Activated T-helper 1 cell treated with anti-CD3 and anti-CD28 coated beads, Interleukin-2, amount 50 U/mL, for 16 hours (primary cell): ENCODE measurements at places on chromosomes 16 and 17.

GRCh38 chr16:79361132-79361751, 239.3 kb downstream of the MAF start:
- no peak for DNase-seq

- DNase-seq: peak; percentile 23
Measured at GRCh38 chr16:67447508-67448076, 16.7 kb downstream of the HSD11B2 start.

DNA sequence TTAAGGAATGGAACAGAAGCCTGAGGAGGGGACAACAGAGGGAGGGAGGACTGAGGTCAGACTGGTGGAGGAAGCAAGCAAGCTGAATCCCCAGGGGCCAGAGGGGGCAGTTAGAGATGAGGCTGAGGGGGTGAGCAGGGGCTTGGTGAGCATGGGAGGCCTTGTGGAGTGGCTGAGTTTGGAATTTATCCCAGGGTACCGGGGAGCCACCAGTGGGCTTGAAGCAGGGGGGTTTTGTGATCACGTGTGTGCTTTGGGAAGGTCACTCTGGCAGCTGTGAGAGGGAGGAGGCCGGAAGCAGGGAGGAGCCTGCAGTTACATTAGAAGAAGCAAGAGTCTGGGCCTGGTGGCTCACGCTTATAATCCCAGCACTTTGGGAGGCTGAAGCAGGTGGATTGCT, 9.8 kb upstream of the CTCF start:
- no peak for DNase-seq

- DNase-seq: no peak
Measured at GRCh38 chr17:33674685-33675084, 381.6 kb upstream of the ASIC2 start.

- DNase-seq: no peak
Measured at GRCh38 chr17:61477204-61477834, 25.1 kb downstream of the TBX4 start.

- no peak for DNase-seq
Measured at GRCh38 chr16:67865318-67865717, 7.5 kb upstream of the EDC4 start.

DNA sequence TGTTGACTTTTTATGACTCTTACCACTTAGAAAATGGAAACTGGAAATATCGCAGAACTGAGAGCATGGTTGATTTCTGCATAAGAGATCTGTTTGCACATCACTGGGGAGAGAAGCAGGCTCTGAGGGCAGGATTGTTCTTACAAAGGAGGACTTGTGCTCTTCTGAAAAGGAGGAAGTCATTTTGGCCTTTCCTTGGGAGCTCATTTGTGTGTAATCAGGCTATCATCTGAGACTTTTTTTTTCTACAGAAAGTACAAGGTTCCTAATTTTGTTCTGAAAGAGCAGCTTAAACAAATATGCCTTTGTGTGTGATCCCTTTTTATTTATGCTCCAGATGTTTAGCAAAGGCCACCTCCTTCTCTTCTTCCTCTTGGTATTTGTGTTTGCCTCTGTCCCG, 145.7 kb upstream of the CACNG5 start:
- DNase-seq: no peak

- DNase-seq: no peak
Measured at GRCh38 chr16:67312719-67313118, 13.8 kb downstream of the KCTD19 start.

- DNase-seq: no peak
Measured at GRCh38 chr17:18859256-18859655, 1.3 kb downstream of the PRPSAP2 start.

DNA sequence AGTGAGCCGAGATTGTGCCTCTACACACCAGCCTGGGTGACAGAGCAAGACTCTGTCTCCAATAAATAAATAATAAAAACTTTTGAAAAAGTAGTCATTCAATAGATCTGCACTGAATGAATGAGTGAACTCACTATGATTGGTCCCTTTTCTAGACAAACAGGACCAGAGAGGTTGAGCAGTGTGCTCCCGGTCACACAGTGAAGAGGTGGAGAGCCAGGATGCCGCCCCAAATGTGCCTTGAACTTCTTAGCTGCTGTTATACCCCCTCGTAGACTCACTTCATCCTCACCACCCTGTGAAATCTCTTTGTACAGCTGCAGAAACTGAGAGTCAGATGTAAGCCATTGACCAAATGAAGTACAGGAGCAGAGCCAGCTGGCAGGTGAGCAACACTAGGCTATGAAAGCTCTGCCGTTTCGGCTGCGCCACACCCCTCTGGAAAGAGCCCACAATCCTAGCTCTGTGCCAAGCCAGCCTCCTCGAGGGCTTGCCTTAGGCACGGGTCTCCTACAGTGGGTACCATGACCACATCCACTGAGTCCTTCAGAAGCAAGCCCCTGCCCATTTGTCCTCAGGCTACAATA, 7.8 kb upstream of the KIAA0513 start:
- no peak for DNase-seq

DNA sequence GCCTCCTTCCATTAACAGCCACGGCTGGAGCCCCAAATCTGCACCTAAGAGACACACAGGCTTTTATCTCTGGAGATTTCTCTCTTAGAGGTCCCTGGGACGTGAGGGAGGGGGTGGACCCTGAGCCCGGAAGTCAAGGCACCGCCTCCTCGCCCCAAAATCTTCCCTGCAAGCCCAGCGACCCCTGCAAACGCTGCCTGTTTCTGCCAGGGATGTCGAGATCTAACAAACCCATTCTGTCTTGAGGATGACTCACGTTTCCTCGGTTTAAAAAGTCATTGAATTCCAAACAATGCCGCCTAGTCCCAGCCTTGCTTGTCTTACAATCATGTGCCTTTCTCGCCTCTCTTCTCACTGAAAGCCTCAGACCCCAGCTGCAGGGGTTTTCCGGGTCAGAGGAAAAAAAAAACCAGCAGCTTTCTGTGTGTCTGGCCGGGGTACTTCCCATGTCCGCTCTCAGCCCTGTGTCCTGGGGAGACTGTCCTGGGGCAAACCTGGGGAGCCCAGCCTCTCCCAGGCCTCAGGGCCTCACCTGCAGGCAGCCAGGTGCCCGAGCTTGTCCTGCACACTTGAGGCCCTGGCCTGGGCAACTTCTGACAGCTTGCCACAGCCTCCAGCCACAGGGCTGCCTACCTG, 15.4 kb downstream of the ARL2BP start:
- DNase-seq: no peak

DNA sequence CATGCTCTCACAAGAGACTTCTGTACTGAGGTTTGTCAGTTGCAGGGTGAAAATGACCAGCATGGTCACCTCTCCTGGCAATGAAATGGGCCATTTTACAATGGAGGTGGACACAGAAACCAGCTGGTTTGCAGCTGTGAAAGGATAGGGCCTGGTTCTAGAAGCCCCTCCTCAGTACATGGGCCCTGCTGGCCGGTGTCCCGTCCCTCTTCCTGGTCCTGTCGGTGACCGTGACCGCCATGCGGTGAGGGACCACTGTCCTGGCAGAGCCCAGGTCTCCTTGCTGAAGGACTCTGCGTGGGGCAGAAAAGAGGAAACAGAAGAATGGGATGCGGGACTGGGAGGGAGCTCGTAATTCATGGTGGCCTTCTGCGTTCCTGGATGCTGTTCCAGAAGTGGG, 76.0 kb upstream of the ZNF423 start:
- no peak for DNase-seq

GRCh38 chr16:85491798-85492294, 121.3 kb upstream of the GSE1 start:
- DNase-seq: no peak

DNA sequence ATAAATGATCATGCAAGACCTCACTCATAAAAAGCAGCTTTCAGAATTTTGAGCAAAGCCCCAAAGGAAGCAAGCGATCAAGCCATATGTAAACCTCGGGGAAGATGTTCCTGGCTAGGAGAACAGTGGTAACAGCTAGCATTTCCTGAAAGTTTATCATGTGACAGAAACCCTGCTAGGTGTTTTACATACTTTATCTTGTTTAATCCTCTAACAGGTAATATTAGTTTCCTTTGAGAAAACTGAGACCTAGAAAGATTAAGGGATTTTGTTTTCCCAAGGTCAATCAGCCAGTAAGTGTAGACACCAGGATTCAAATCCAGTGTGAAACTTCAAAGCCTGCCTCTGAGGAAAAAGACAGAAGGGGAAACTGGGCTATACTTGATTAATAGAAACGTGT, 362.4 kb upstream of the MAF start:
- no peak for DNase-seq

DNA sequence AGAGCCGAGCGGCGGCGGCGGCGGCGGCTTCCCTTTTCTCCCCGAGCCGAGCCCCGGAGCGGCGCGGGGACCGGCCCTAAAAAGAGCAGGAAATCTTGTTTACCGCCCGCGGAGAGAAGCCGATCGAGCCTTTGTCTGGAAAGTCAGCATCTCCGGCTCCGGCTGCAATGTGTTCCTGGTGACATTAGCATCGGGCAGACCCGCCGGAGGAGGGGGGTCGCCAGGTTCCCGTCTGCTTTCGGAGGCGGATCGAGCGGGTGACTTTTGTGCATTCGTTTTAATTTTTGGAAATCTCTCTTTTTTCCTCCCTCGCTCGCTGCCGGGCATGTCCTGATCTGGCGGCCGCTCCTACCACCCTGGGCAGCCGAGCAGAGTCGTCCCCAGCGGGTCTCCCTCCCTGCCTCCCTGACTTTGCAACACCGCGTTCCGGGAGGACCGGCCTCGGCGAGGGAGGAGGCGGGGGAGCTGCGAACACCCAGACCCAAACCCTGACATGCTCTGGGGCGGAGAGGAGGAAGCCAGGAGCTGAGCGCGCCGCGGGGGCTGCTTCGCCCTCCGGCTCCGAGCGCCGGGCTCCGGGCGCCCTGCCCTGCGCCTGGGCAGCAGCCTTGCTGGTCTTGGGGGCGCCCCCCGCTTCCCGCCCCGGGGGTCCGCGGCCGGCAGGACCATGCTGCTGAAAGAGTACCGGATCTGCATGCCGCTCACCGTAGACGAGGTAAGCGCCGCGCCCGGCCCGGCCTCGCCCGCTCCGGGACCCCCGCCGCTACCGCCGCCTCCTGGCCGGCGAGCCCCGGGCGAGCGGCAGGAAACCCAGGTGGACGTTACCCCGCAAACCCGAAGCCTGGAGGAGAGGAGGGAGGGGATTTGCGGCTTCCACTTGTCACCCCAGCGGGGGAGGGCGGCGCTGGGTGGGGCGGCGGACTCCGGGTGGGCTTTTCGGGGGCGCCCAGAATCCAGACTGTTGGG, 690 bp downstream of the PITPNC1 start:
- DNase-seq: peak; percentile 48

DNA sequence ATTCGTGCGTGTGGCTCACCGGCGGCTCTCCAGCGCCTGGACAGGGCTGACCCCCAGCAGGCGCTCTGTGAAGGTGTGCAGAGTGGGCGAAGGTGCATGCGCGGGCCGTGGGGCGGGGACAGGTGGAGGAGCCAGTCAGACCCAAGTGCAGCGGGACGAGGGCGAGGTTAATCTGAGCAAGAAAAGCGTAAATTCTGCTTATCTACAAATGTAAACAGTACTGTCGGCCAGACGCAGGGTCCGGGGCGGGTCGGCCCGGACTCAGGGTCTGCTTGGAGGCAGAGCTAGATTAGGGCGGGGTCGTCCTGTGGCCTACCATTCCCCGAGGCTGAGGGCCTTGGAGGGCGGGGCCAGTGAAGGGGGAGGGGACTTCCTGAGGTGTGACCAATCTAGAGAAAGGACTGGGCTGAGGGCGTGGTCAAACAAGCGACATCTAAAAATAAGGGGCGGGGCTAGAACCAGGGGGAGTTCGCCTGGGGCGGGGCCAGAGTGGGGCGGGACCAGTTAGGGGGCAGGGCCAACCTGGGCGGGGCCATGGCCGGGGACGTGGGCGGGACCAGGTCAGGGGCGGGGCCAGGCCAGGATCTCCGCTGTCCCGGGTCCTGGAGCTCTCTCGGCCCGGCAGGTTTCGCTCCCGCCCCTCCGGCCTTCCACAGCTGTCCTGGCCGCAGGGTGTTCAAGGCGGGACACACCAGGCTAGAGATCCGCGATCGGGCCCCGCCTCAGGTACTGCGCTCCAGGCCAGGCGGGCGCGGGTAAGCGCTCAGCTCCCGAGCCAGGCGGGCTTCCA, at the start of gene SEC14L5:
SEC14L5 (plus strand) TSS at position 611 of the 790 bp plus-strand sequence. CDS start 994 bp downstream, outside the sequence.
- DNase-seq: peak; percentile 75

DNA sequence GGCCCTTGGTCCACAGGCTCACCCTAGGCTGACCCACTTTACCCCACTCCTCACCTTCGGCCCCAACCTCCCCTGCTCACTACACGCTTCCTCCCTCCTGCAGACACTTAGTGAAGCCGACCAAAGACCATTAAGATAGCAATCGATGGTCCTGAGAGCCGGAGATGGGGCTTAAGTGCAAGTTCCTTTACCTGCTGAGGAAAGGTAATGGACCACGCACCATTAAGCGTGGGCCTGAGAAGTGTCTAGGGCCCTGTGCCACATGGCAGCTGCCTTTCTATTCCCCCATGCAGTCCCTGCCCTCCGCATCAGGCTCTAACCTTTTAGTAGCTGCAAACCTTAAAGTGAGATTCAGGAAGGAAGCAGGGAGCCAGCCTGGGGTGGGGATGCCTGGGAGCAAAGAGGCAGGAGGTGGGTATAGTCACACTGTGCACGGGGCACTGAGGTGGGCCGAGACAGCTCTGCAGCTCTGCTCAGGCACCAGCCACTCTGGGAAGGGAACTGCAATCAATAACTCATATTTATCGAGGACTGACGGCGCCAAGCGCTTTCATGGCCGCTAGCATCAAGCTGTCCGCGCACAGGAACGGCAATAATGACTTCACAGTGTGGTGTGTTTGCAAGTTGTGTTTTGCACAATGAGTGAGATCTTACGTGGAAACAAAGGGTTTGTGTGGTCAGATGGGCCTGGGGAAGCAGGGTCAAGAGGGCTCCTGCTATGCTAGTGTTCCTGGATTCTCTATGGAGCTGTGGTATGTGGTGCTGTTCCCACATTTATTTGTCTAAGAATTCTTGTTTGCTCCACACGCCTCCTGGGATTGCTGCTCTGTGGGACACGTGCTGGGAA, 84.9 kb upstream of the CDC42EP4 start:
- no peak for DNase-seq

DNA sequence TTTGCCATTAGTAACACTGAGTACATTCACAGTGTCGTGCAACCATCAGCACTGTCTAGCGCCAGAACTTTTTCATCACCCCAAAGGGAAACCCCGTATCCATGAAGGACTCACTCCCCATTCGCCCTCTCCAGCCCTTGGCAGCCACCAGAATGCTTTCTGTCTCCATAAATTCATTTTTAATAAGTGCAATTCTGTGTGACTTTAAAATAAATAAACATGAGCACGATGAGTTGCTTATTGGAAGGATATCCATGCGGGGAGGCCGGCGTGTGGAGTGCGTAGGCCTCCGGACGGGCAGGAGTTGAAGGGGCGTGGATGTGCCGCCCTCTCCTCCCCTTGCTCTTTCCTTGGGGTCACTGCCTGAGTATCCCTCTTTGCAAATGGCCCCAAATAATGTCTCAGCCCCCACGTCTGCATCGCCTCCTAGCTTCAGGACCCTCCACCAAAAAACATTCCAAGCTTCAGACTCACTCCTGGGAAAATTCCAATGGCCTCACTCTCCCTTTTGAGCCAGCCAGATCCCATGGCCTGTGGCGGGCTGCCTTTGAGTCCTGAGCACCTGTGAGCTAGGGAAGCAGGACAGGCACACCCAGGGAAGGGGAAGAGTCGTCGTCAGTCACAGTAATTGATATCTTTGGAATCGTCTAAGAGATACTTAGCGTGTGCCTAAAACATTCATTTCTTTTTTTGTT, 306.3 kb downstream of the SEC14L1 start:
- no peak for DNase-seq
